ENCODE measurements at places on chromosomes 6 and 20.

DNA sequence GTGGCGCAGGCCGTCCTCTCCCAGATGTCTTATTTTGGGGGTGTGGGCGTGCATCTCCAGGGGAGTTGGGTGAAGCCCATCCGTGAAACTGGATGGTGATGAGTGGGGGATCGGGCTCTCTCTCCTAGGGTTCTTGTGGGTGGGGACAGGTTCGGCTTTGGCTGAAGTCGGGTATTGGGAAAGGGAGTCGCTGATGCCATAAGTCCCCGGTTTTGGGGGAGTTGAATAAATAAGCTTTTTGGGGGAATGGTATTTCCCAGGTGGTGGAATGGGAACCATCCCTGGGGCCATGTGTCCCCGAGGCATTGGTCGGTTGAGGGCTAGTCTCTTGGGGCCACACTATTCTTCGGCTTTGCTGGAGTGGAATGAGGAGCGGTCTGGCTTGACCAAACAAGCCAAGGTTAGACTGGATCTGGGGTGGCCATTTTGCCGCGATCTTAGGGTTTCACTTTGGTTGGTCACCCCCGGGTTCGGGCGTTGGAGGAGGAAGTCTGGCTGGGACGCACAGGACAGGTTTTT, 481 bp downstream of the ZNF133 start:
- DNase-seq, result no peak

GRCh38 chr6:169587975-169588374, 113.9 kb downstream of the WDR27 start:
- no peak for DNase-seq

- DNase-seq, result no peak
Measured at GRCh38 chr6:56096541-56096940, 150.8 kb downstream of the COL21A1 start.

DNA sequence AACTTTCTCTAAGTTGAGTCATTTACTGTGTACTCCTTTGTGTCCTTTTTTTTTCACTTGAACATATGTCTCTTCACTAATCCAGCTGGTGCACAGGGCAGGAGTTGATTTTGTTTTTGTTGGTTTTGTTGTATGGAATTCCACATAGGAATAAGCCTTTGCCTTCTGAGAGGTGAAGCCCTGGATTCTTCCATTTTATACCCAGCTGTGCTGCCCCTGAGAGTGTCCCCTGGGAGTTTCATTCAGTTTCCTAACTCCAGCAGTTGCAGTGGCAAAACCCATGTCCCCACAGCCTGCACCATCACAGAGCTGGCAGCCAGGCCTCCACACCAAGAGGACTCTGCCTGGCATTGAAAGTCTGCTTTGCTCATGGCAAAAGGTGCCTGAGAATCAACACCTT, 107.3 kb upstream of the SYNDIG1 start:
- DNase-seq, result no peak

DNA sequence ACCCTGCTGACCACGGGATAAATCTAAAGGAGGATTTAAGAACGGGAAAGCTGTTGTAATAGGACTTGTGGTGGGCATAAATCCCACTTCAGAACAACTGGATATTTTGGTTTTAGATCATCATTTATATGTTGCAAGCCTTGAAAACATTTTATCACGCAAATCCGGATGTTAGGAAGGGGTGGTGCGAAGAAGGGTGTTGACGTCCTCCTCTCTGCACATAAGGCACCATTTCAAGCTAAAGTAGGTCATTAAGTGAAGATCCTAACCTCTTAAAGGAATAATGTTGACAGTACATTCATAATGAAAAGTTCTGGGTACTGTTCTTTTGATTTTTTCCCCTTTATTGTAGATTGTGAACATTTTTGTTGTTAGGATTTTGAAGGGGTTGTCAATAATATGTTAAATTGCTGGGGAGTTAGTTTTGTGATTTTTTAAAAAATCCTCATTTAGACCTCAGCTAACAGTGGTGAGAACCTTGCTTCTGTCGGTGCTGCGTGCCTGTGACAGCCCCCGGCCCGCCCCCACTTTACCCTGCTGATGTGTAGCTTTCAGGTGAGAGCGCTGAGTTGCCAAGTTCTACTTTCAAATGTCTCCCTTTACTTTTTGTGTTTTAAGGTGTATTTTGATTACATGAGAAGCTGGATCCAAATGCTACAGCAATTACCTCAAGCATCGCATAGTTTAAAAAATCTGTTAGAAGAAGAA, 88.8 kb downstream of the MAP3K4 start:
- DNase-seq, result peak; percentile 24

- no peak for DNase-seq
Measured at GRCh38 chr20:19493794-19494495, 264.1 kb upstream of the RIN2 start.

GRCh38 chr6:43090559-43090956, 14.4 kb downstream of the PTK7 start:
- no peak for DNase-seq

DNA sequence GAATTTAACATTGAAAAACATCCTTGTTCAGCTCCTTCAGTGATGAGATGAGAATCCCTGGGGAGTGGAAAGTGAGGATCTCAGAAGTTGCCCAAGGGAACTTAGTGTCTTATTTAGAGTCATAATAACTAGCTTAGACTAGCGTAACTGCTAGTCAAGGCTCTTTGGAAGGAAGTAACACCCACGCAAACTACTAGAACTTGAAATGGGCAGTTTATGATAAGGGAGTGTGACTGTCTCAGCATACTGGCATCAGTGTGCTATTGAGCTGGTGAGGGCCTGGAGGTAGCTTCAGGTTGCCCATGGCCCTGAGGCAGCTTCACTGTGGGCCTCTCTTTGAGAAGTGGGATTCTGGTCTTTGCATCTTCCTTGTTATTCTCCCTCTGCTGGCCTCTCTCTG, 40.1 kb downstream of the SLX4IP start:
- no peak for DNase-seq

GRCh38 chr6:160040527-160041264, 71.8 kb downstream of the IGF2R start:
- DNase-seq, result no peak

GRCh38 chr6:142796571-142796970, 148.4 kb downstream of the HIVEP2 start:
- DNase-seq, result no peak

DNA sequence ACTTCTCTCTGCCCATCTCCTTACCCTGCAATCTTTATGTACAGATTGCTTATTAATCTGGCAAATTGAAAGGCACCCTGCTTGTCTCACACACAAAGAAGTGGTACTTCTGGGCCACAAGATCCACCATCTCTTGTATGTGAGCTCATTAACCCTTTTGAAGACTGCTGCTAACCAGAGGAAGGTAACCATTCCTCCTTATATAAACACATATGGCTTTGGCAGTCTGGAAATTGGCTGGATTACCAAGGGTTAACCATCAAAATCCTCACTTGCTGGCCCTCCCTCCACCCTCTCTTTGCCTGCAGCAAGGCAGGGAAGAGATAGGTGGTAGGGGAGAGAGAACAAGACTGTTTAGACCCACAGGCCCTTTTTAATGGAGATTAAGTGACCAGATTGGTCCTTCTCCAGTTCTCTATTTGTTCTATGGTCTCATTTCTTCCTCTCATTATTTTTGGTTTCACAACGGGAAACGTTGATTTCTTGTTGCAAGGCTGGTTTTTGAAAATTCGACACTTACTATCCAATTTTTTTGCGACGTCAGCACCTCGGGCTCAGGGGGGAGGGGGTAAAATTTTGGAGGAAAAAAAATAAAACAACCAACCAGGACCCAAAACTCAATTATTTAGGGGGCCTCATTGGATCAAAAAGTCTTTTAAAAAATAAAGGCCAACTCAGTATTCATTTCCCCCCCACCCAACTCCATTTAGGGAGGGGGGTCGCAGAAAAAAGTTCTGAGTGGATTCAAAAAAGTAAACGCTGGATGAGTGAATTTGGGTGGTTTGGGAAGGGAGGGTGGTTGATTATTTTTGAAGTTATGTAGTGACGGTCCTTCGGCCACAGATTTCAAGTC, 859 bp downstream of the PPP1R10 start:
- no peak for DNase-seq

DNA sequence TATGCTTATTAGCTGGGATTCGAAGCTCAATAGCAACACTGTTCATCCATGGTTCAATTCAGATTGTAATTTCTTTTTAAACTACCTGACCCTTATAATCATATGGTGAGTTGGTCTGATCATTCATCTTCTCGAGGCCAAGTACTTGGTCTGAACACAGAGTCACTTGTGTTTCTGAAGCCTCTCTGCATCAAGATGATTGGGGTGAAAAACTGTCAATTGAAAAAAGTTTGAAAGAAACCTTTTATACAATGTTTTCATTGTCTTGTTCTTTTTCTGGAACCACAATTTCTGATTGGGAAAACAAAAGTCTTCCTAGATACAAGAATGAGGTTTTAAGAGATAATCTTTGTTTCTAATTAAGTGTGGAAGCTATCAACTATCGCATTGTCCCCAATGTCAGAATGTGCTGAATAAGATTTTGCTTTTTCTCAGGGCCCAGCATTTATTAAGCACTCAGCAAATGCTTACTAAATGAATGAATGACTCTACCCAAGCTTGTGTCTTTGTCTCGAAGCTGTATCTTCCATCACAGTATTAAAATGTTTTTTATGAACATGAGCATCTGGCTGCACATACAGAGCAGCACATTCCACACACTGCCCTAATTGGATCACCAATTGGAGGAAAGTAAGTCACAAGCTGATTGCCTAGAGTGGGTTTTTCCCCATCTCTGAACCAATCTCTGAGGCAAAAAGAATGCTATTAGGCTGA, 45.0 kb upstream of the MOXD1 start:
- peak; percentile 6 for DNase-seq

DNA sequence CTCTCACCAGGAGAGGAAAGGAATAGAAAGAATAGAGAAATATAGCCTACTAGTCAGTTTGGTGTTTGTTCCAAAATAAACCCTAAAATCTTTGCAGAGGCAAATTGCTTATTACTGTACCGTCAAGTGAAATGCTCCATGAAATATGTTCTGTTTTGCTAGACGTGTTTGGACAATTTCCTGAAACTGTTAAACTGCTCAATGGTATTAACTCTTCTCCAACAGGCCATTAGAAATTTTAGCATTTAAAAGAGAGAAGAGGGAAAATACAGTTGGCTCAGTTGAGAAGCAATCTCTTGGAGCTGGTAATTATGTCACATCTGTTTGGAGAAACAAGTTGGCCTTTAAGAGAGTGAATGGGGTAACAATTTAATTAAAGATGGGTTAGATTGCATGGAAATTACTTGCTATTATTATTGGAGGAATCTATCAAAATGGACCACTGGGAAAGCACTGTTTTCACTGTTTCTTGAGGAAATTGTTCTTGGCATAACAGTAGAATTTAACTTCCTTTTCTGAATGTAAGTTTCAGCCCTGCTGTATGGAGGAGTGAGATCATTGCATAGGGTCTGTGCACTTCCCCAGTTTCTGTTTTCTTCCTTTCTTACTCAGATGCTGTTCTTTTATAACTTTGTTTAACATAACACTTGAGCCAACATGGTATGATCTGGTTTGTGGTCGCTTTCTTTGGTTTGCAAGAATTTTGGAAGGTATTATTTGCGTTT, 373.6 kb downstream of the PLCB1 start:
- DNase-seq, result no peak

DNA sequence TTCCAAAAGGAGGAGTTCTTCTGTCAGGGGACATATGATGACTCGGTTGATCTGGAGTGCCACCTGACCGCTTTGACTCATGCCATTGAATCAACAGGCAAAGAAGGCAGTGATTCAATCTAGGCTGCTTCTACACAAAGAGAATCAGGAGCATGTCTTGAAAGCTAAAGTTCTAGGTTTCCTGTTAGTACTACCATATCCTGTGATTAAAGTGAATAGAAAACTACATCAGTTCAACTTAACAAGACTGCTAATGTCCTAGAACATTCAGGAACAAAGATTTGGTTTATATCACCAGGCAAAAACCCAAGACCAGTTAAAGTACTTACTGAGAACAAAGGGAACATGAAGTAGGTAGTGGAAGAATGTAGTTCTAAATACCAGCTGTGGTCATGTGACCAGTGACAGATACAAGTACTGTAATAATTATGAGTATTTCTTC, 216.8 kb upstream of the SGK1 start:
- no peak for DNase-seq

GRCh38 chr6:144362042-144363018, 77.2 kb downstream of the UTRN start:
- no peak for DNase-seq

- DNase-seq, result no peak
Measured at GRCh38 chr6:81625216-81625615, 127.3 kb downstream of the TENT5A start.

DNA sequence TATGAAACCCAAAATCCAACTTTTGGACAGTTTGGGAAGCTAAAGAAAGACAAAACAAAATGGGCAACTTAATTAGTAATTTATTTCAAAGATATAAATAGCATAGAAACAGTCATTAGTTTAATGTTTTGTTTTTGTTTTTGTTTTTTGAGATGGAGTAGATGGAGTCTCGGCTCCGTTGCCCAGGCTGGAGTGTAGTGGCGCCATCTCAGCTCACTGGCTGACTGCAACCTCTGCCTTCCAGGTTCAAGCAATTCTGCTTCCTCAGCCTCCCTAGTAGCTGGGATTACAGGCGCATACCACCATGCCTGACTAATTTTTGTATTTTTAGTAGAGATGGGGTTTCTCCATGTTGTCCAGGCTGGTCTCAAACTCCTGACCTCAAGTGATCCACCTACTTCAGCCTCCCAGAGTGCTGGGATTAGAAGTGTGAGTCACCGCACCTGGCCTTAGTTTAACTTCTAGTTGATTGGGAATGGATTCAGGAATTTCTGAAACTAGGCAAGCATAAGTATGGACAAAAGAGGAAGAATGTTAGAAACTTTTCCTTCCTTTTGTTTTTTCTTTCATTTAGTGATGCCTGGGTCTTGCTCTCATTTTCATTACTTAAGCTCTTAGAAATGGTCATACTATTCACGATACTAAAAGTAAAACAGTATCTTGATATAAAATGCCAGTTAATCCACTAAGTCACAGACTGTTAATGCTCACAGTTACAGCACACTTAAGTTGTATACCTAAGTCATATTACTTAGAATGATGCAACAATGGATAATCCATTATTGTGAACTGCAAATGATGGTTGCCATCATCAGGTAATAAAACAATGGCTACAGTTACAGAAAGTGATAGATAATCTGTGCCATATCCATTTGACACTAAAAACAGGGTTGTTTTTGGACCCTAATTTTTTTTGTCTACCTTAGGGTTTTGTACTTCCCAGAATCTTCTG, 8.2 kb downstream of the SENP6 start:
- no peak for DNase-seq

All from putamen (tissue), 1 donor.